ENCODE measurements at places on chromosomes 2 and 18.

- no peak for DNase-seq
Measured at GRCh38 chr2:39050109-39050508, 70.7 kb downstream of the SOS1 start.

- DNase-seq = no peak
Measured at GRCh38 chr2:164933671-164934189, 21.6 kb downstream of the SLC38A11 start.

DNA sequence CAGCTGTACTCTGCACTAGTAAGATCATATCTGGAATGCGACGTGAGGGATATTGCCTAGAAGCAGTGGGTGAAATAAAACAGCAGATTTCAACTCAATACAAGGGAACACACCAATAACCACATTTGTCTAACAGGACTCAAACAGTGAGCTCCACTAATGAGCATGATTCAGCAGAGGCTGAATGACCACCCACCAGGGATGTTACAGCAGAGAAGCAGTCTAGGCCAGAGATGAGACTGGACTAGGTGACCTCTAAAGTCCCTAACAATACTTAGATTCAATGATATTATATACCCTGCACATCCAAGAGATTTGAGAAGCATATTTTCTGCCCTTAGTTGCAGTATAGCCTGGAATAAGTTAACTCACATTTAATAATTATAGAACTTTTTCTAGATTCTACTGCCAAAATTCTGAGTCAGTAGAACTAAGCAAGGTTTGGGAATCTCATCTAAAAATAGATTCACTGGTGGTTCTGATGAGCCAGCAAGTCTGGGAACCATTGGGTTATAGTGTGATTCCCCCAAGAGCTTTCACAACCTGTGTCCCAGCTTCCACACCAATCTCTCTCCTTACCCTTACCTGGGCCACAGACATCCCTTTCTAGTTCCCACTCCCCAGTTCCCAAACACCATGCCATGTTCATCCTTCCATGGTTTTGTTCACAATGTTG, 6.3 kb downstream of the THOC1 start:
- no peak for DNase-seq

DNA sequence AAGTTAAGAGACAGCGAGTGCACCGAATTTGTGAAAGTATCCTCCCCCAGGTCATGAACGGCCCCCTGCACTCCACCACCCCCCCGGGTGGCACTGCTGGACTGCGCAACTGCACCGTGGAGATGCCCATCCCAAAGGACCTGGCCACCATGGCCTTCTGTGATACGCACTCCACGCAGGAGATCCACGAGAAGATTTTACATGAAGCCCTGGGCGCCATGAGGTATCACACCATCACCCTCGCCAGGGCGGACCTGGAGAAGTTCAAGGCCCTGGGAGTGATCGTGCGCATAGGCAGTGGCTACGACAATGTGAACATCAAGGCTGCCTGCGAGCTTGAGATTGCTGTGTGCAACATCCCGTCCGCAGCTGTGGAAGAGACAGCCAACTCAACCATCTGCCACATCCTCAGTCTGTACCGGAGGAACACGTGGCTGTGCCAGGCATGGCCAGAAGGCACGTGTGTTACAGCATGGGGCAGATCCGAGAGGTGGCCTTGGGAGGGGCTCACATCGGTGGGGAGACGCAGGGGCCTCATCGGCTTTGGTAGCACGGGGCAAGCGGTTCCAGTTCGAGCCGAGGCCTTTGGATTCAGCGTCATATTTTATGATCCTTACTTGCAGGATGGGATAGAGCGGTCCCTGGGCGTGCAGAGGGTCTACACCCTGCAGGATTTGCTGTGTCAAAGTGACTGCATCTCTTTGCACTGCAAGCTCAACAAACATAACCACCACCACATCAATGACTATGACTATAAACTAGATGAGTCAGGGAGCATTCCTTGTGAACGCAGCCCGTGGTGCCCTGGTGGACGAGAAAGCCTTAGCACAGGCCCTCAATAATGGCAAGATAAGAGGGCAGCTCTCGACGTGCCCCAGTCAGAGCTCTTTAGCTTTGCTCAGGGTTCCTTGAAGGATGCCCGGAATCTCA, 290.8 kb upstream of the MC4R start:
- no peak for DNase-seq

DNA sequence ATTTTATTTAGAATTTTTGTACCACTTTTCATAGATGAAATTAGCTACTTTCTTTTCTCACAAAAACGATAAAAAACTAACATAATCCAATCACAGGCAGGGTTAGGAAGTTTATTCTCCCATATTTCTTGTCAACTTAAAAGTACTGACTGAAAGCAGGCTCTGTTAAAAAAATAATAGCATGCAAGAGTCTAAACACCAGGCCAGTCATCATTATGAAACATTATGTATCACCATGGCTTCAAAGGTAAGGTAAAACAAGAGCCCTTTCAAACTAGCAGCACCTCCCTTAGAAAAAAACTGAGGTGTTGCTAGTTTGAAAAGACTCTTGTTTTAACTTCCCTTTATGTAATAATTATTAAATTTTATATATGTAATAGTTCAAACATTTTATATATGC, 848.0 kb downstream of the RNF144A start:
- DNase-seq = no peak

DNA sequence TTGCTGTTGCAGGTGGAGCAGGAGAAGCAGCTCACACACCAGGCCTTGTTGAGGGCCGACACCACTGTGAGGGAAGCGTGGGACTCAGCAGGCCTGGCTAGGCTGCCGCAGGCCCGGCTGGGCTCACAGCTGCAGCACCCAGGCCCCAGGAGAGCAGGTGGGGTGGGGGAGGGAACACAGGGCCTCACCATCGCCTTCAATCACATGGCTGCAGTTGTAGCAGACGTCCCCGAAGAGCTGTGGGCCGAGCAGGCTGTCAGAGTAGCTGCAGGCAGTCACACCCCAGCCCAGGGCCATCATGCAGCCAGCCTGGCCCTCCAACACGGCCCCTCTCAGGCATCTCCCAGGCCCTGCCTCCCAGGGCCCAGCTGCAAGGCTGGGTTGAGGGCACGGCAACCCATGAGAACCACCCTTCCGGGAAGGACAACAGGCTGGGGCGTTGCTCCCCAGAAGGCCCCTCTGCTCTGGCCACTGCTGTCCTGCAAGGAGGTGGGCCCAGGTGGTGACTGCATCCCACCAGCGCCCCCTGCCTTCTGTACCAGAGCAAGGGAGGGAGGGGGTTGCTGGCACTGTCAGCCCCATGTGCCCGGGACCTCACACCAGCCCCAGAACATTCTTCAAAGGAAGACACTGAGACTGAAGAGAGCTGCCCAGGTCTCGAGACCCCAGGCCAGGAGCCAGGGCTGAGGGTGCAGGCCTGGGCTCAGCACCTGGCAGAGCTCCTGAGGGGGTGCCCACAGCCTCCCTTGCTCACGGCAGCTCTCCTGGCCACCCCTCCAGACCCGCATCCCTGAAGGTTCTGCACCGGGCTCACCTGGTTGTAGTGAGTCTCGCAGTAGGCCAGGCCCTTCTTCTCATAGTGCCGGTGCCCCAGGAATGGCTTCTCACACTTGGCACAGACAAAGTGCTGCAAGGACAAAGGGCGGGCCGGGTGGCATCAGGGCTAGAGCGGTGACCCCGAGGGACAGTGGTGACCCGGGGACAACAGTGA, 5.6 kb upstream of the GPR17 start:
- no peak for DNase-seq

GRCh38 chr2:31580321-31581117, at the start of gene SRD5A2:
Gene SRD5A2 (minus strand): TSS chr2:31580938. CDS start chr2:31580900, 38 bp downstream.
- no peak for DNase-seq

DNA sequence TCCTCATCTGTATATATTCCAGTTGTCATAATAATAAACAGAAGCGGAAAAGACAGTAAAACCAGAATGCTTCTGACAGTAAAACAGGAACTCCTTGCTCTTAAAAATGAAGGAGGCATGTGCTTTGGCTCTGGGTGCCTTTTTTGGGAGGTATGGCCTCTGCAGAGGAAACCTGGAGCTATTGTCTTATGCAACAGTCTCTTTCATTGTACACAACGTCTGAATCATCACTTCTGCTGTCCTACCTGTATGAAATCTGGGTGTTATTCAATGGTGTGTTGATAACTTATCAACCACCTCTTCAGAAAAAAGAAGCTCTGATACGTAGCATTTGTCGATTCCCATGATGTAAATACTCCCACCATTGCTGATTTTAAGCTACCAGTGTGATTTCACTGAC, 64.8 kb downstream of the CDCA7 start:
- no peak for DNase-seq

- DNase-seq = no peak
Measured at GRCh38 chr2:240308111-240308651, 127.3 kb upstream of the GPC1 start.

- no peak for DNase-seq
Measured at GRCh38 chr2:37838541-37839167, 86.4 kb upstream of the RMDN2 start.

DNA sequence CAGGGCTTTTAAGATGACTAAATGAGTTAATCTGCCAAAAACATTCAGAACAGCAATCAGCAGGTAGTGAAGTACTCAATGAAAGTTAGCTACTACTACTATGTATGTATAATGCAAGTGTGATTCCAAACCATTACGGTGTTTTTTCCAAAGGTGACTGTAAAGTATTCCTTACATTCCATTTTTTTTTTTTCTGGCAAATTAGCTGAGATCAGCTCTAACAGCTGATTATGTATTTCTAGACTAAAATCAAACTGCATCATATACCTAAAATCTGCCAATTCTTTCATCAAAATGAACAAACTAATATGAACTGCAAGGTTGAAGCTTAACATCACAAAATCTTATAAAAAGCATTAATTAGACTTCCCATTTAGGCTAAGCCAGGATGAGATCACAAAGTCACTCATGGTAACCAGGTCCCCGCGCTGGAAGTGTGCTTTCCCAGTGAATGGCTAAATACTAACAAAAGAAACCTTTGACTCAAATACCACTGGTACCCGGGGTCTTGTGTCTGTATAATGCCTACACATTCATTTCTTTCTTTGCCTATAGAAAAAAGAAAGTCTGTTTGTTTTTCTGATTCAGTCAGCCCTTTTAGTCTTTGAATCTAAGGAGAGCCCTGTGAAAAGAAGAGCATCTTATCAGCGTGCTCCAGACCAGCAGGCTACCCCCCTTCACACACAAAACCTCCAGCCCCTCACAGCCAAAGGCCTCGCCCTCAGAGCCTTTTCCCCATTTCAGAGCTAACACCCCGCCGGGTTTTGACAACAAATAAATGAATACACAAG, 88.3 kb downstream of the RBMS1 start:
- peak; percentile 77 for DNase-seq

GRCh38 chr2:150129921-150130575, 357.4 kb downstream of the RND3 start:
- no peak for DNase-seq

GRCh38 chr2:85601771-85602475, 575 bp downstream of the TMEM150A start:
- DNase-seq = no peak

DNA sequence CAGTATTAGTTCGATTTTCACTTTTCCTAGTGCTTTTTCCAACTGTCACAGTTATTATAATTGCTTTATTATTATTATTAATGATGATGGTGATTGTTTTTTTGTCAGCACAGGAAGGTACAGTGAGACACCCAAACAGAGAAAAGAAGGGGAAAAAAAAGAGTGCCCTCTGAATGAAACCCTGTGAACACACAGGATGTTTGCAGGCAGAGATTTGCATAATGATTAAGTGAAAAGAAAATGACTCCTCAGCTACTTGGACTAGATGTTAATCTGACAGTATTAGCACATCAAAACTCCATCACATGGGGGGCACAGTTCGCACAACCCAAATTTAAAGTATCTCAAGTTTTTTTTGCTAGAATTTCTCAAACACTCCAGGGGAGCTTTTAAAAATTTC, 32.9 kb downstream of the ADD2 start:
- no peak for DNase-seq

- DNase-seq = no peak
Measured at GRCh38 chr2:235968616-235969324, 199.4 kb downstream of the GBX2 start.

DNA sequence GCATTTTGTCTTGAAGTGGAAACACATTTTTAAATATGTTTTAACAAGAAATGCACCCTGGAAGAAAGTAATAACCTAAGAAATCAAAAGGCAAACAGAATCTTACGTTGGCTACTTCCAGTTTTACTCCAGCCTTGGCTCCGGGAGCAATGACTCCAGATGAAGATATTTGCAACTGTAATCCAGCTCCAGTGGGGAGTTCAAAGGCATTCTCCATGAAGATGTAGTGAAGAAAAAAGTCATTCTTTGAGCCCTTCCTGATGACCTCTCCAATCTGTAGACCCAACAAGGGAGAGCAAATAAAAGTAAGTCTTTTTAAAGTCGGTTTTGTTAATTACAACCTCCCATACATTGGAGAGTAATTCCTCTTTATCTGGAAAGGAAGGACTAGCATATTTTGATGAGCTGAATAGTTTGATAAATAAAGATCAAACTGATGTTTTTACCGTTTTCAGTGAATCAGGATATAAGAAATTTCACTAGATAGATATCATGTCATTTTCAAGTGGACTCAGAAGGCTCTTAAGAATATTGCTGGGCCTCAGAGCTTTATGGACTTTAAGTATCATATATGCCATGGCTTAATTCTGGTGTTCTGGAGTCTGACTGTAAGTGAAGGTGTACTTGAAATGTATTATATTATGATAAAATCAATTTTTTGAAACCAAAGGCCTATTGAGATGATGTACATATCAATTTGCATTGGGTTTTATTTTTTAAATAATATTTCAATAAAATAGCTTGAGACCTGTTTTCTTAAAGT, 20.3 kb downstream of the APOB start:
- DNase-seq = no peak

GRCh38 chr18:4024702-4025101, 430.4 kb downstream of the DLGAP1 start:
- no peak for DNase-seq

GRCh38 chr2:156601855-156602551, 165.8 kb downstream of the GPD2 start:
- DNase-seq = no peak

DNA sequence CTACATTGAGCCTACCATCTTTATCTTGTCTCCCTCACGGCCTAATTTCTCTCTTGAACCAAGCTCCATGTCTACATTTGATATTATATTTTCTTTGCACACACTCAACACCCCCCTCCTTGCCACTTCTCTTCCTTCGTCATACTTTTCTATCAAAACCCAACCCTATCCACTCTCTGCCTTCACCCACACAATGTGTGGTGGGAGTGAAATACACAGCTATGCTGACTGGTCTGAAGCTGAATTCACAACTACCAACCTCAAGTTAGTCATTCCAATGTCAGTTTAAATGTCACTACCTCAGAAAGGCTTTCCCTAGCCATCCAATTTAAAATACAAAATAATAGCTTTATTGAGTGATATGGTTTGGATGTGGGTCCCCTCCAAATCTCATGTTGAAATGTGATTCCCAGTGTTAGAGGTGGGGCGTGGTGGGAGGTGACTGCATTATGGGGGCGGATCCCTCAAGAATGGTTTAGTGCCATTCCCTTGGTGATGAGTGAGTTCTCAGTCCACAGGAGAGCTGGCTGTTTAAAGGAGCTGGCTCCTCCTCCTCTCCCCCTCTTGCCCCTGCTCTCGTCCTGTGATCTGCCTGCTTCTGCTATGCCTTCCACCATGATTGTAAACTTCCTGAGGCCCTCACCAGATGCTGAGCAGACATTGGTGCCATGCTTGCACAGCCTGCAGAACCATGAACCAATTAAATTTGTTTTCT, 112.1 kb downstream of the DTNB start:
- DNase-seq = no peak

Data from hematopoietic multipotent progenitor cell treated with erythropoietin and hydrocortisone succinate and interleukin-3 and kit ligand, for 15 days (in vitro differentiated cells).